ENCODE measurements at places on chromosomes 3 and 15.

DNA sequence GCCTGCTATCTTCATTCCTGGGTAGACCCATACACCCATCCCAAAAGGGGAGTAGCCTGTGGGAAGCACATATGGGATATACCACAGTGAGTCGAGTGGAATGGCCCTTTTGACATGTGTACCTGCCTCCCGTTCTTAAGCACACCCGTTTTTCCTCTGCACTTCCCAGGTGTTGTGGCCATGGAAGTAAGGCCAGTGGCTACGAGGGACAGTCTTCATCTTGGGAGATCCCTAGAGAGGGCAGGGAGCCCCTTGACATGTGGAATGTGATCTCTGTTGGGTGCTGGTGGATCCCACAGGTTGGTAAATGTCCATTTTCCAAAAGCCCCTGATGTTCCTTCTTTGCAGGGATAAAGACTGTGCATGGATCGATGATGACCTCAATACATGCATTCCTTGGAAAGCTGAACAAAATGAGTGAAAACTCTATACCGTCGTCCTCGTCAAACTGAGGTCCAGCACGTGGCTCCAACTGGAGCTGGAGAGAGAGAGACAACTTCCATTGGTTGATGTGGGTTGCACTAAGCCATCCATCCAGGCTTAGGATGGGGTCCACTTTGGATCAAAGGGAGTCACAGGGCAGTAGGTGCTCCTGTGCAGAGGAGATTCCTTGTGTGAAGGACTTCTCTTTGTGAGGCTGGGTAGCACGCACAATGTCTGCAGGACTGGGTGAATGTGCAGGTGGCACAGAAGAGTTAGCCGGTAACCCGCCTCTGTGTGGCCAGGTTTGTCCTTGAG is 136.8 kb downstream of the SNRPN start:
- DNase-seq = no peak

GRCh38 chr3:130256821-130257340 is 88.6 kb upstream of the COL6A5 start:
- DNase-seq = no peak

GRCh38 chr3:42683875-42684598 is 1.3 kb upstream of the KLHL40 start:
- no peak for DNase-seq

DNA sequence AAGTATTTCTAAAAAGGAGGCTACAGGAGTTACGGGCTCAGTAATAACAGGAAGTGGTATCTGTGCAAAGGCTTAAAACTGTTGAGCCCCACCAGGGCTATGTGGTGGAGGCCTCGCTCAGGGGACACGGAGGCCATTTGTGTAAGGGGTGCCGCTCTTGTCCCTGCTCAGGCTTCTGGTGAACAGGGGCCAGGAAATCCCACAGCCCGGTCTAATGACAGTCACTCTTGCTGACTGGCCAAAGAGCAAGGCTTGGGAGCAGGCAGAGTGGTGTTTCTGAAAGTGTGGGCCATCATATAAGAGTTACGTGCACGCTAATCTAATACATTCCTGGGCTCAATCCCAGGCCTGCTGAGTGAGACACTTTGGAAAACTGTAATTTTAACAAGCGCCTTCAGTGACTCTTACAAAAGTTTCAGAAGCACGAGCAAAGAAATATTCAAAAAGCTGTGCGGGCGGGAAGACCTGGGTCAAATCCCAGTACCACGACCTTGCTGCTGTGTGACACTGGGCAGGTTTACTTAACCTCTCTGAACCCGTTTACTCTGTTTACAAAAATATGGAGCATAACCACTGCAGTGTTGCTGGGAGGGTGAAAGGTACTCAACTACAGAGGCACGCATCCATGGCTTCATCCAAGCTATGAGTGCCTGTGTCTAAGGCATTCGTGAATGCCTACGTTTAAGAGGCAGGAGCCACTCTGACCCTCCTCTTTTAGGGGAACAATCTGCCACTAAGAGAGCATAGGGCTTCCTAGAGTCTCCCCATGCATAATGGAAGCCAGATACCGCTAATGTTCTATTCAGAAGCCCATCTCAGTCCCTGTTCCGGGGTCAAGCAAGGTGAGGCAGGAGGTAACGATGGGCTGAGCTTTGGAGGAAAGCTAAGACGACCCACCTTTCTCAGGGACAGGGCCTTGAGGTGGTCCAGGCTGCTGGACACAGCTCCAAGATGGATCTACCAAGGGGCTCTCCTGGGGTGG is 2.0 kb downstream of the ATP10A start:
- no peak for DNase-seq

- DNase-seq = no peak
These were observed 140.0 kb downstream of the GADL1 start for GRCh38 chr3:30754426-30754825.

GRCh38 chr3:64226730-64227129 is 1.5 kb upstream of the PRICKLE2 start:
- DNase-seq = no peak

GRCh38 chr15:60408463-60408981 is 10.7 kb upstream of the ANXA2 start:
- no peak for DNase-seq

- no peak for DNase-seq
These were observed 26.0 kb upstream of the CA12 start for GRCh38 chr15:63407612-63408011.

- no peak for DNase-seq
These were observed 711 bp downstream of the XXYLT1 start for GRCh38 chr3:195270079-195270816.

- no peak for DNase-seq
These were observed 45.5 kb downstream of the PPM1L start for GRCh38 chr3:160801386-160802118.

- DNase-seq = no peak
These were observed 257.7 kb upstream of the THBS1 start for GRCh38 chr15:39323157-39323556.
